Activated CD8-positive, alpha-beta memory T cell treated with anti-CD3 and anti-CD28 coated beads for 1 hour (primary cell): ENCODE measurements at places on chromosomes 11 and 22.

- DNase-seq: no peak
Measured at GRCh38 chr22:25696763-25697162, 45.2 kb upstream of the MYO18B start.

DNA sequence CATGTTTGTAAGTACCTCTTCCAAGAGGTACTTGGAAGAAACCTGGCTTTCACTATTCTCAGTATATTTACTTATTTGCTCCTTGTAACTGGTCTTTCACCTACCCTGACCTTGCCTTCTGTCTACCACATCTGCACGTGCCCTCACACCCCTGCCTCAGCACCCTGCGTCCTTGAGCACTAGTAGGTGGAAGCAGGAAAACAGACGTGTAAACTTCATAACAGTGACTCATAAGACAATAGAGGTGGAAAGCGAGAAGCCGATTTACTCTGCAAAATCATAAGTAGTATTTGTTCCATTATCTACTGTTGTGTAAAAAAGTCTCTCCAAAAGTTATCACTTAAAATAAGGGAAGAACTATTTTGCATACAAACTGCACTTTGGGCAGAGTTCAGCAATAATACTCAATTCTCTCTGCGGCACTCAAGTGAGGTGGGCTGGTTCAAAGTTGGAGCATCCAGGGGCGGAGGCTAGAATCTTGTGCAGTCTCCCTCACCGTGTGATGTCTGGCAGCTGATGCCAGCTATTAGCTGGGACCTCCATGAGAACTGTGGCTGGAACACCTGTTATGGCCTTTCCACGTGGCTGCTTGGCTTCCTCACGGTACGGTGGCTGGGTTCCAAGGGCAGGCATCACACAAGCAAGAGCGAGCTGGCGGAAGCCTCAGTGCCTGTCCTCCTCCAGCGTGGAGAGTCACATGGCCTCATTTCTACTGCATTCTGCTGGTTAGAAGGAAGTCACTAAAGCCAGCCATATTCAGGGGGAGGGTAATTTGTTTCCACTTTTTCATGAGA lies 30.4 kb downstream of the PACS1 start:
- peak; percentile 28 for DNase-seq

DNA sequence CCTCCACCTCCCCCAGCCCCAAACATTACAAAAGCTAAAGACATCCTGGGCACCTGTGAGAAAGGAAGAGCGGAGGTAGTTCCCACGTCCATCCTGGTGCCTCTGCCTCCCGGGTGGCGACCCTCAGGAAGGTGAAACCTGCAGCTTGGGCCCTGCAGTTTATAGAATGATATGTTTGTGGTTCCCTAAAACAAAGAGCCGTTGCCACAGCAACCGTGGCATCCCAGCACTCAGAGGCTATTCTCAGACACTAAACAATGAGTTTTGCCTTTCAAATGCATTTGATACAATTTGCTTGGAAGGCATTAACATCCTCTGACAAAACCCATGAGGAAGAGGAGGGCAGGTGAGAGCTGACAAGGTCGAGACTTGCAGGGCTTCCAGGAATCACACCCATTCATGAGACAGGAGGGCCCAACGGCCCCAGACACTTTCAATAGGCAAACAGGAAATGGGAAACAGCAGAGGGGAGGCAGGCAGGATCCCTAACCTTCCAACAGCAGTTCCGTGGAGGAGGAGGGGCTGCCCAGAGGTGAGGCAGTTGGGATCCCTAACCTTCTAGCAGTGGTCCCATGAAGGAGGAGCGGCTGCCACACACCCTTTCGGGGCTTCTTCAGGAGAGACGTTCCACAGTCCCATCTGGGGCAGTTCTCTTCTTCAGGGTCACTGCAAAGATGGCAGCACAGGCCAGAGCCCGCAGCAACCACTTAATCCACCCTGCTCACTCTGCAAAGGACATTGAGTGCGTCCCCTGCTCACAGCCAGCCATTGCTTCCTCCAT lies 379.2 kb downstream of the SHANK2 start:
- no peak for DNase-seq

DNA sequence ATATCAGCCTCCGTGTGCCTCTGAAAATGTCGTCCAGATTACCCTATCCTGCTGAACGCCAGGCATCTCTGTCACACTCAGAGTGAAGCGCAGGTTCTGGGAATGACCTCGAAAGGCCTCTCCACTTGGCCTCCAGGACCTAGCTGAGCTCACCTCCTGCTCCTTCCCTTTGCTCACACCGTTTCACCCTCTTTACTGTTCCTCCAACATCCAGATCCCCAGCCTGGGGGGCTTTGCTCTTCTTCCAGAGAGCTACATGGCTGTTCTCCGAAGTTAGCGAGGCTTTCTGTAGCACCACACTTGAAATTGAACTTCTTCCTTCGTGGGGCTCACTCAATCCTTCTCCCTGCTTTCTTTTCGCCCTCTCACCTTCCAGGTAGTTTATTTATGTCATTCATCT lies 27.9 kb downstream of the GLB1L2 start:
- no peak for DNase-seq

- DNase-seq: no peak
Measured at GRCh38 chr11:130247319-130247718, 67.4 kb downstream of the ZBTB44 start.

DNA sequence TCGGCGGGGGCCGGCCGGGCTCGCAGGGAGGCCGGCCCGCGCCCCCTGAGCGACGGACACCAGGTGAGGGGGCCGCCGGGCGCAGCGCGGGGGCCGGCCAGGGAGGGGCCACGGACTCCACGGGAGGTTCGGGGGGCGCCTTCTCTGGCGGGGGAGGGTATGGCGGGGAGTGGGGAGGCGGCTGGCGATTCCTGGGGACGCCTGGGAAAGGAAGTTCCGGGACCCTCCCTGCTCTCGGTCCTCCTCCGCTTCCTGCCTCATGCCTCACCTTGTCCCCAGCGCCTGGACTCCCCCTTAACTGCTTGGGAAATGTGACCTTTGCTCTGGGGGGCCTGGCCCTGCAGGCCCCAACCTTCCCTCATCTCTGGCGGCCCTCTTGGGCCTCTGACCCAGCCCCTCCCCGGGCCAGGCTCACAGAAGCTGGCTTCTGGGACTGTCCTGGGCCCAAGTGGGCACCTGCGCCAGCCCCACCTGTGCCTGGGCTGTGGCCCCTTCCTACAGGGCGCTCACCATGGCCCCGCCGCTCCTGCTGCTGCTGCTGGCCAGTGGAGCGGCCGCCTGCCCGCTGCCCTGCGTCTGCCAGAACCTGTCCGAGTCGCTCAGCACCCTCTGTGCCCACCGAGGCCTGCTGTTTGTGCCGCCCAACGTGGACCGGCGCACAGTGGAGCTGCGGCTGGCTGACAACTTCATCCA lies 516 bp downstream of the LRFN4 start:
- DNase-seq: no peak

DNA sequence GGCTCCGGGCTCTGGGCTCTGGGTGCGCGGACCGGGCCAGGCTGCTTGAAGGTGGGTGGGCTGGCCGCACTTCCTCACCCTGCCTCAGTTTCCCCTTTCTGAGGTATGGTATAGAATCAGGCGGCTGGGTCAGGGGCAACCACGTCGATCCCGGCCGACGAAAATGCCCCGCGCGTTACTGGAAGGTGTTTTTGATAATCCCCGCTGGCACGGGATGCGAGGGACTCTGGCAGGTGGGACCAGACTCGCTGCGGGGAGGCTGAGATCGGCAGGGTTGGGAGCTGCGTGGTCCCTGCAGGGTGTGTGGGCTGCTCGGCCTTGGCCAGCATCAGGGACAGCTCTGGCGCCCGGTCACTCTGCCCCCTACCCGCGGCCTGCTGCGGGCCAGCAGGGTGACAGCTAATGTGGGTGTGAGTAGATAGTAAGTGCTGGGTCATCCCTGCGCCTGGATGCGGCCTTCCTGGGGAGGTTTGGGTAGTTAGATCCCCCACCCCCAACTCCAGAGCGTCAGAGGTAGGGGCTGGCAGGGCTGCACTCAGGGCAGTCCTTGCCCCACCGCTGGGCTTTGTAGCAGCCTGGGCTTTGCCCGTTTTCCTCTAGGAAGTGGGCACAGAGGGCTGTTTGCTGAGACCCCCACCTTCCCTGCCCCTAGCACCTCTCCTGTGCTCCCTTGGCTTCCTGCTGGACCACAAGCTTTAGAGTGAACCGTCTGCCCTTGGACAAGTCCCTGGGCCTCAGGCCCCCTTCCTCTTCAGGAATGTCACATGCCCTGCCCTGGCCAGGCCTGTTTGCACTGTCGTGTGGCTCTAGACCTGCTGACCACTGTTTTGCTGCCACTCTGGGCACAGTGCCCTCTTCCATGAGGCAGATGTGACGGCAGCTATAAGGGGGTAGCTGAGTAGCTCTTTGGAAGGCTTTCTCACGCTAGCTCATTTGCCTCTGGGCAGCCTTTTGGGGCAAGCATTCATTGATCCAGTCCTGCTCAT lies 579 bp downstream of the TANGO2 start:
- DNase-seq: no peak

DNA sequence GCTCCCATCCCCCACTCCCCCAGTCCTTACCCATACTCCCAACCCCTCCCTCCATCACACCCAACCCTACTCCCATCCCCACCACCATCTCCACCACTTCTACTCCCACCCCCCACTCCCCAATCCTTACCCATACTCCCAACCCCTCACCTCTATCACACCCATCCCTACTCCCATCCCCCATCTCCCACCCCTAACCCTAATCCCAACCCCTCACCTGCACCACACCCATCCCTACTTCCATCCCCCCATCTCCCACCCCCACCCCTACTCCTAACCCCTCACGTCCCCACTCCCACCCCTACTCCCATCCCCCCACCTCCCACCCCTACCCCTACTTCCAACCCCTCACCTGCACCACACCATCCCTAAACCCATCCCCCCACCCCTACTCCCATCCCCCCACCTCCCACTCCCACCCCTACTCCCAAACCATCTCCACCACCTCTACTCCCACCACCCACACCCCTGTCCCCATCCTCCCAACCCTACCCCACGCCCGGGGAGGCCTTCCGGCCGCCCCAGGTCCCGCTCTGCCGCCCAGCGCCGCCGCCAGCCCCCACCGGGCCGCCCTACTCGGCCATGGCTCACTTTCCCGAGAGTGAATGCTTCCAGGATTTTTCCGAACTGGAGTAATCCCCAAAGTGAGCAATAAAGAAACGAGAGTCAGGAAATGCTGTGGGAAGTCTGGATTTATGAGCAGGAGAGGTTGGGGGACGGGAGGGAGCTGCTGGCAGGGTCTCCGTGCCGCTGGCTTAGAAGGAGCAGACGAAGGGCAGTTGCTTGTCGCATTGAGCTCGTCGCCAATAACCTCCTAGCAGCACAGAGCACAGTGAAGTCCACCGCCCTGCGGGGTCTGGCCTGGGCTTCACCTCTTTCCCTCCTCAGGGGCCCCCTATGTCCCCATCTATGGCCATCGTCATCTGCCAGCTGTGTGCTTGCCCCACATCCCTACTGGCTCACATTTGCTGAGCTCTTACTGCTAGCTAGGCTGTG lies 4.6 kb downstream of the PRG3 start:
- no peak for DNase-seq

DNA sequence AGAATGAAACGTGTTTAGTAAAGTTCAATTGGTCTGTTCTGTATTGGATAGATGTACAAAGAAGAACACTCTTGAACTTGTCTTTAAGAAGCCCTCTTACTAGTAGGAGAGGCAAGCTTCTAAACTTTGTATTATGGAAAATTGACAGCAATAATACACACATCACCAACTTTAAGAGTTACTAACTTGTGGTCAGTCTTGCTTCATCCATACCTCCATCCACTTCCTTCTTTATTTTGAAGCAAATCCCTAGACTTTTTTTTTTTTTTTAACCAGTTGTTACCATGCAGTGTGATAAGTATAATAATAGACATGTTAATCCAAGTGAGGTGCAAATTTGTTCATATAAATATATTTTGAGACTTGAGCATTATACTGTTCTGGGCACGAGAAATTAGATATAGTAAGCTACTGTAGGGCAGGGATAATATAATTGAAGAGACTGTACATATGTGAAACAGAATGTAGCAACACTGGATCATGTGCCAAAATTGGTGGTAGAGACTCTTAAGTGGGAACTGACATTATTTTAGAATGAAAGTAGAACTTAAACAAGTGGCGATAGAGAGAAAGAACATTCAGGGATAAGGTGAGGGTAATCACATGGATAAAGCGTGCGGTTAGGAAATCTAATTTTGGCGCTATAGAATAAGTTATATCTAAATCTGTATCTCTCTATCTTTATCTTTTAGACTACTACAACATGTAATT lies 6.5 kb downstream of the FAR1 start:
- no peak for DNase-seq

DNA sequence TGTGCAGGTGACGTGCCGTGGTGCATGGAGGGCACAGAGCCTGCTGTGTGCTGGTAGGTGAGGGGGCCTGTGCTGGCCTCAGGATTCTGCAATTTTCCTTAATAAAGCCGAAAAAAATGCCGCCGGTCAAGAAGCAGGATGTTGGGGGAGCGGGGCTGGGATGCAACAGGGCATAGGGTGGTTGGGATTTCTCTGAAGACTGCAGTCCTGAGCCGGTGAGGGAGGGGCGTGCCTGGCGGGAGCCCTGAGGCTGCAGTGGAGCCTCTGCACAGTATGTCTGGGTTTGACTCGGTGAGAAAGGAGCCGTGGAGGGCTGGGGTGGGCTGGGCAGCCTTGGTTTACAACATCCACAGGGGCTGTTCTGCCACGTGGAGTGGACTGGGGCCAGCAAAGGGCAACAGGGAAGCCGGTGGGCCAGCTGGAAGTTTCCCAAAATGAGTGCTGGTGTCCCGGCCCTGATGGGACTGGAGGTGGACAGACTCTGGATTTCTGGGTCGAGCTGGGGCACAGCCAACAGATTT lies 1.3 kb downstream of the CDHR5 start:
- no peak for DNase-seq

DNA sequence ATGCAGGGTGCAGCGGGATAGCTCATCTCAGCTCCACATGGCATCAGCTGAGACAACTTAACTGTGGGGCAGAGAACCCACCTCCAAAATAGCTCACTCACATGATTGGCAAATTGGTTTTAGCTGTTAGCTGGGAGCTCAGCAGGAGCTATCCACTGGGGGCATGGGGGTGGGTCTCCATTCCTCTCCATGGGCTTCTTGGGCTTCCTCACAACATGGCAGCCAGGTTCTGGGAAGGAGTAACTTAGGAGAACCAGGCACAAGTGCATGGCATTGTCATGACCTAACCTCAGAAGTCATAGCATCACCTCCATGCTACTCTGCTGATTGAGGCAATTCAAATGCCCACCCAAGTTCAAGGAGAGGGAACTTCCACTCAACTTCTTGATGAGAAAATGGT lies 85.5 kb downstream of the MN1 start:
- DNase-seq: no peak

GRCh38 chr22:23591201-23591791 lies 11.2 kb upstream of the IGLL1 start:
- peak; percentile 9 for DNase-seq

DNA sequence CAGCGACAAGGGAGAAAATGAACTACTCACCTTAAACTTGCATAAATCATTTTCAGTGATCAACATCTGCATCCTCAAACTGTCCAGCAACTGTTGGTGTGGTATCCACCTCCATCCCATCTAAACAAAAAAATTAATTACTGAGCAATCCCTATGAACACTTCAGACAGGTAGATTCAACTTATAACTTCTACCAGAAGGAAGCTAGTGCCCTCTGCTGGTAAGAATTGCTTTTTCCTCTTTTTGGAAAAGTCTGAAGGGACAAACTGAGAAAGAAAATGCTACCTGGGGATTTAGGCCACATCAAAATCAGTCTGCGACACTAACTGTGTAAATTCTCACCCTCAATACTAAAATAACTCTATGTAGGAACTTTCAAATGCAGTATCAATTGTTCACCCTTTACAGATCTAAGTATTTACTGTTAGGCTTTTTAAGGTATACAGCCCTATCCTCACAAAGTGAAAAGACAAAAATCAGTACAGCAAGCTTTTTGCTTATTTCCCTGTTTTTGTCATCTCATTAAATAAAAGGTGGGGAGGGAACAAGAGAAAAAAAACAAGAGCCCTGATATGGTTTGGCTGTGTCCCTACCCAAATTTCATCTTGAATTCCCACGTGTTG lies 17.9 kb downstream of the CLNS1A start:
- DNase-seq: no peak
